Ascending aorta (tissue), 2 donors: ENCODE measurements at places on chromosomes 12 and 14. TPM values are rescaled to one million over a fixed set of nuclear protein-coding genes. Genes with fewer than 3 reads are reported as not detected.

DNA sequence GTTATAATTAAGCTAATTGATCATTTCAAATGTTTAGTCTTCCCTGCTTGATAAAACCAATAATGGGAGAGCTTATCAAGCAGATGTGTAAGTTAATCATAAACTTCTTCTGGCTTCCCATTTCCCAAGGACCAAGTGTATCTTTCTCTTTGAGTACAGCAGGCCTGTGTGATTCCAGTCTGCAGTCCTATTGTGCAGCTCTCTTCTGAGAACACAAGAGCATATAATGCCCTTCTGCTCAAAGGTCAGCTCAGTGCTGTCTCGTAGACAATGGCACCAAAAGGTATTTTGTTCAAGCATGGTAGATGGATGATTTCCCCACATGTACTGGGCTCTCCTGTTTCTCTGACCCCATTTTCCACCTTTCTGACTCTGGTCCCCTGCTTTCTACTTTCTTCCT is 101.8 kb upstream of the DYRK2 start:
- H3K4me1 ChIP-seq, result no peaks in the 10 kb centered on the region
- H3K36me3 ChIP-seq, result no peaks in the 10 kb centered on the region
- no peak overlapping the region for H3K4me3 ChIP-seq
- no peaks in the 10 kb centered on the region for H3K27me3 ChIP-seq

- H3K36me3 ChIP-seq, result no peaks in the 10 kb centered on the region
- no peak overlapping the region for H3K4me3 ChIP-seq
- H3K4me1 ChIP-seq, result peaks cover 2% of the 10 kb centered on the region
- no peak overlapping the region for H3K27ac ChIP-seq
- no peak for DNase-seq
- H3K27me3 ChIP-seq, result no peaks in the 10 kb centered on the region
Observed at GRCh38 chr12:96487634-96488033, 1.7 kb upstream of the CFAP54 start.

Gene KRT82
- not detected for total RNA-seq

Gene SINHCAF
- total RNA-seq, result 10.9 TPM

GRCh38 chr14:34325493-34325892 is 136.5 kb downstream of the SPTSSA start:
- no peak for DNase-seq
- H3K36me3 ChIP-seq, result no peaks in the 10 kb centered on the region
- no peak overlapping the region for H3K27ac ChIP-seq
- H3K4me1 ChIP-seq, result no peaks in the 10 kb centered on the region
- H3K4me3 ChIP-seq, result no peak overlapping the region

Gene SOCS2
- total RNA-seq, result 95.8 TPM

Gene RGS6
- total RNA-seq, result 0.11 TPM

Gene CD69
- 1.3 TPM for total RNA-seq
